ENCODE measurements at places on chromosomes 7 and 10. TPM values are rescaled to one million over a fixed set of nuclear protein-coding genes. Genes with fewer than 3 reads are reported as not detected.

The POLL gene
- 35.9 TPM for total RNA-seq

The PTN gene
- total RNA-seq: not detected

The CCDC201 gene
- not detected for total RNA-seq

The ADAM22 gene
- 1.1 TPM for total RNA-seq

The MRLN gene
- total RNA-seq: not detected

The PDSS1 gene
- 12.9 TPM for total RNA-seq

The COL1A2 gene
- total RNA-seq: not detected

The NACAD gene
- 0.60 TPM for total RNA-seq

The PRR15 gene
- not detected for total RNA-seq

The NUPR2 gene
- total RNA-seq: not detected

The SFTPD gene
- total RNA-seq: not detected

The FAM131B gene
- total RNA-seq: 1.2 TPM

The DDC gene
- not detected for total RNA-seq

The TBX20 gene
- total RNA-seq: 0.38 TPM

The AMZ1 gene
- total RNA-seq: 0.88 TPM

The IGF2BP3 gene
- total RNA-seq: 0.48 TPM

The CUZD1 gene
- 2.1 TPM for total RNA-seq

The HOXA11 gene
- not detected for total RNA-seq

The GPR85 gene
- total RNA-seq: not detected

The ADCYAP1R1 gene
- not detected for total RNA-seq

The NKX1-2 gene
- not detected for total RNA-seq

The PNLIPRP2 gene
- not detected for total RNA-seq

The MET gene
- 0.83 TPM for total RNA-seq

The SPDYE8 gene
- not detected for total RNA-seq

The CABCOCO1 gene
- total RNA-seq: not detected

The AKR1C4 gene
- not detected for total RNA-seq

The CHN2 gene
- total RNA-seq: 6.8 TPM

The RPEL1 gene
- total RNA-seq: 0.13 TPM

The ZNF736 gene
- total RNA-seq: 24.5 TPM

The EGFR gene
- not detected for total RNA-seq

The ZNF488 gene
- total RNA-seq: 0.10 TPM

The NUTM2A gene
- total RNA-seq: 0.73 TPM

The PLCE1 gene
- 0.08 TPM for total RNA-seq

The CCDC172 gene
- not detected for total RNA-seq

The KIF20B gene
- total RNA-seq: 82.1 TPM

The TET1 gene
- 1.5 TPM for total RNA-seq

The EPO gene
- not detected for total RNA-seq

The TMEM236 gene
- total RNA-seq: 0.15 TPM

The CTAGE6 gene
- total RNA-seq: 3.0 TPM

The TMEM196 gene
- not detected for total RNA-seq

Measured in activated CD4-positive, alpha-beta memory T cell treated with anti-CD3 and anti-CD28 coated beads, Interleukin-2, amount 10 ng/mL, durations not matched to agents 7 days and 5 days (primary cell).